ENCODE measurements at places on chromosomes 2 and 18. TPM values are rescaled to one million over a fixed set of nuclear protein-coding genes. Genes with fewer than 3 reads are reported as not detected.

DNA sequence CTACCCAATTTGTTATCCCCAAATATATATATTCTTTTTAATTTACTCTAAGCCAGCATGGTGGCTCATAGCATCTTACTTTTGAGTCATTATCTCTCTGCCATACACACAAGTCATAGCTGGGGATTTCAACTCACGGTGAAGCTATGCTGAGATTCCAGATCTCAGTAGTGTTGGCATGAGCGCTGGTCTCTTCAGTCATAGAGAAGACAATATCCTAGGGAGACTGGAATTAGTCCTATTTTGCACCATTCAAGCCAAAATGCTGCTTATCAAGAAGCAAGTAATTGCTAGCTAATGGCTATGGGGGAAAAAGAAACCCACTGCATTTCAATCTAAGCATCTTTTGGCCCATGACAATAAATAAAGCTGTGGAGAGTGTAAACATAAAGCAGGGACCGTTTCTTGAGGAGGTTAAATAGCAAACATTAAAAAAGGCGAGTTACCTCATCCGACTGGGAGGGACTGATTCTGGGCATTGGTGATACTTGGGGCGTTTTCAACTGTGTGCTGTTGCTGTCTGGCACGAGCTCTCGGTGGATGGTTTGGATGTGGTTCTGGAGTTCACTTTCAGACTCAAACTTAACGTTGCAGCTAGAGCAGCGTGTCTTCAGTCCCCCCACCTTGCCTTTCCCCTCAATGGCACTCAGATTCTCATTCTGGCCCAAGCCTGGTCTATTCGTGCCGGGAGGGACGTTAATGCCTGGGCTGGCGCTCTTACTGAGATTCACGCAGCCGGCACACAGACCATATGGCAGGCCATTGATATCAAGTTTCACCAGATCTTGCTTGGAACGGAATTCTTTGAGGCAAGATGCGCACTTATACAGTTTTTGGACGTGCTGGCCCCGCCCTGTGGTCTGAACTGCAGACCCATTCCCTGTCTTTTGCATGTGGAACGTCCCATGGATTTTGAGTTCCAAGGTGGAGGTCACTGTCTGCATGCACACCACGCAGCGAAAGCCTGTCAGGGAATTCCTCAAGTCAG, 127.8 kb downstream of the ZNF521 start:
- no peak for DNase-seq

DNA sequence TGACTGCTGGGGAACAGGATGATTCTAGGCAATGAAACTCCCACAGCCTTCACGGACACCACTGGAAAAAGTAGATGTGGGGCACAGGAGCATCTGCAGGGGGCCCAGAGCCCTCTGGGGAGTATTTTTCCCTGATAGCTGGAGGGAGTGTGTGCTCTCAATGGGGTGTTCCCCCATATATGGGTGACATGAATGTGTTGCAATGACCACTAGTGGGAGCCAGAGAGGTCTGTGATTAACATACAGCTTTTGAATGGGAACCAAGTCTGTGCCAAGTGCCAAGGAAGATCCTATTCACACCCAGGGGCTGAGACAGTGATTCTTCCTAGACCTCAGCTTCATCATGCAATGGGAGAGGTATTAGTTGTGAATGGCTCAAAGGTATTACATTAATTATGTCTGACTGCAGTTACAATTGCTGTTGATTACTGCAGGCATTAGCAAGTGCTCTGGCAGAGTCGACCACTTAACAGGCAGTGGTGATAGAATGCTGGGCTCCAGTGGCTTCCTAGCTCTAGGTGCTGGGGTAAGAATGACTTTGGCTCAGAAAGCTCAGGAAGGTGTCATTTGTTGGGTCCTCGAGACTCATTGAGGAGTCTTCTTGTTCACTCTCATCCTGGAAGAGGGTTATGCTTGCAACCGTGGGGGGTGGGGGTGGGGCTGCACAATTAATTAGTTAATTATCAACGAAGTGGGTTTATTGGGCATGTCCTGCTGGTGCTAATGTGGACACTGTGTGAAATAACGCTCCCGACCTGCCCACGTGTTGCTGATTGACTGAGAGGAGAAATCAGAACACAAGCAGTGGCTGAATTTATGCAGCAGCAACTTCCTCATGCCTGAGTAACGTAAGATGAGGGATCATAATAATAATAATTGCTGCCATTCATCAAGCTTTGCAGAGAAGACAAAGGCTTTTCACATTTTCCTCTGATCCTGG, 194.1 kb downstream of the CLIP4 start:
- DNase-seq: no peak

GRCh38 chr18:78174737-78175136, 804.9 kb upstream of the SALL3 start:
- DNase-seq: no peak

DNA sequence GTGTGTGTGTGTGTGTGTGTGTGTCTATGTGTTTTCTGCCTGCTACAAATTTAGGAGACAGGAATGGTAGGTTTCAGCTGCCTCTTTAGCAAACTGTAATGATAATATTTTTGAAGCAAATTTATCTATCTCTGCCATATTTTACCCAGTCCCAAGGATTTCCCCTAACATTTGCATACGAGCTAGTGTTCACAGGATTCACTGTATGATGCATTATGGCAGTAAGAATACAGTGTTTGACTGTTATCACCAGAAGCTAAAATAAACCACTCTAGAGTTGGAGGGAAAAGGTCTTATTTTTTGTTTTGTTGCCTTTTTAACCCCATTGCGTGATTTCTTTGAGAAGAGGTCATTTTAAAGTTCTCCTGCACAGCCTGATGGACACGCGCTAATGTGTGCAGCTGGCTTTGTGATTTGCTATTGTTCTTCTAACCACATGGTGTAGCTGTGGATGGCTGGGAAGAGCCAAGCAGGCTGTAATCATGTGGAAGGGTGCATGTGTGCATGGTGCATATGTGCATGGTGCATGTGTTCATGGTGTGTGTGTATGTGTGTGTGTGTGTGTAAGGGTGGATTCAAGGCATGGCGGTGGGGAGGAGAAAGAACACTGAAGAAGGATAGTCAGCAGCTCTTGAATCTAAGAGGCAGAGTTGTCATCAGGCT, 62.4 kb downstream of the PLB1 start:
- DNase-seq: no peak

DNA sequence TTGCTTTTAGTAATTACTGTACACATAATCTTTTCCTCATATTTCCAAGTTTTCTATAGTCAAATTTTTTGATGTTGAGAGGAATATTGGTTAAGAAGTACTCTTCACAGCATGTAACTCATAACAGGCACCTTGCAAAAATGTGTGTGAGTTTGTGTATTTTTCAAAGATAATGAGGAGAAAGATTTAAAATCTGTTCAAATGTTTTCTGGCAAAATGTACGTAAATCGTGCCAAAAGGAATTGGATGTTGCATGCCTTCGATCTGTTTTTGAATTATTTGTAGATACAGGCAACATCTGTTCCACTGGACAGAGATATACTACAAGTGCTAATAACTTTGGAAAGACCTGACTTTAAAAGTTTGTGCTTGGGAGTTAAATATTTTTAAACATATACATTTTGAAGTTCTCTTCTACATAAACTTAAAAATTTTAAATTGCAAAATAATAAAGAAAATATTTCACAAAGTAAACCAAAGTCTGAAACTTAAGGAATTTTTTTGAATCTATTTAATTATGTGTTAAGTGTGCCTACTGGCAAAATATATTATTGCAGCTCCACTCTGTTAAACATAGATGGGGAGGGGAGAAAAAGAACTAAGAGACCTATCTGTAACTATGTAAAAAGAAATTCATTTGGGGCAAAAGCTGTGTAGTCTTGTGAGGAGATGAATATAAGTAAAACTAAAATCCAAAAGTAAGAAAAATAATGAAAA, 133.5 kb upstream of the UBE2E3 start:
- DNase-seq: no peak

- DNase-seq: no peak
Observed at GRCh38 chr2:238382381-238382781, 44.3 kb upstream of the ASB1 start.

GRCh38 chr18:75524181-75524580, 96.7 kb upstream of the SMIM21 start:
- DNase-seq: no peak

- no peak for DNase-seq
Observed at GRCh38 chr2:99081891-99082290, 59.6 kb upstream of the C2orf15 start.

GRCh38 chr2:231373184-231373583, 22.3 kb upstream of the B3GNT7 start:
- DNase-seq: no peak

- no peak for DNase-seq
Observed at GRCh38 chr2:189629531-189630453, 31.5 kb upstream of the ASNSD1 start.

DNA sequence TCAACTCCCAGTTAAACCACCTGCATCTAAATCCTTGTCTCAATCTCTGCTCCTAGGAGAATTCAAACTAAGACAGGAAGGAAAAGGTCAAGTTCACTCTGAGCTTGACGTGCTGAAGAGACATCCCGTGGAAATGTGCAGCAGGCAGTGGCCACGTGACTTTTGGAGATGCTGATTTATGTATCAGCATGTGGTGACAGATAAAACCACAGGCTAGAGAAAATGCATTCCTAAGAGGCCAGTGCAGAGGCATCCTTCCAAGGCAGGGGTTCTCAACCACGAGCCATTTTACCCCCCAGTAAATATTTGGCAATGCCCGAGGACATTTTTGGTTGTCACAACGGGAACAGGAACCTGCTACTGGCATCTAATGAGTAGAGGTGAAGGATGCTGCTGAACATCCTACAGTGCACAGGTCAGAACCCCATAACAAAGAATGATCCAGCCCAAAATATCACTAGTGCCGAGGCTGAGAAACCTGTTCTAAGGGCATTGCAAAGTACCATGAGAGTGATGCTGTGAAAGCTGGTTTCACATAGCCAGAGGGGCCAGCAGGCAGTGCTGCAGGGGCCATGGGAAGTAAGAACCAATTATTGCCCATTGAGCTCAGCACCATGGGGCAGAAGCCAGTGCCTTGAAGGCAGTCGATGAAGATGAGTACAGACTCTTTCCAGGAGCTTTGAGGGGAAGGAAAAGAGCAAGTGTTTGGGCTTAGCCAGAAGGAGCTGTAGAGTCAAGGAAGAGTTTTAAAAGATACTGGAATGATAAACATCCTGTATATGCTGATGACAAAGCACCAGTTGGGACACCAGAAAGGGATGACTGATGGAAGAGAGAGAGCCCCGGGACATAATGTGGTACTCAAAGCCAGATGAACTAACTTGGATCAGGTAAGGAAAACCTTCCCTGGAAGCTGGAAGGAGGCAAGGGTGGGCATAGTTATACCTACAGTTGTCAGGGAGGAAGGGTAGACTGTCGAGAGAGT, 174.6 kb downstream of the HAUS1 start:
- DNase-seq: no peak

- no peak for DNase-seq
Observed at GRCh38 chr18:35038881-35039491, 2.2 kb upstream of the MAPRE2 start.

Gene SOWAHC
- 0.56 TPM for polyA plus RNA-seq

Gene TEX44
- not detected for polyA plus RNA-seq

Gene LRRFIP1
- polyA plus RNA-seq: 50.4 TPM

Gene INHA
- 0.10 TPM for polyA plus RNA-seq

All from psoas muscle (tissue), 8 donors.